ENCODE measurements at places on chromosomes 1 and 21. TPM values are rescaled to one million over a fixed set of nuclear protein-coding genes. Genes with fewer than 3 reads are reported as not detected.

SELENBP1 gene
- total RNA-seq, result 18.0 TPM

- no peaks in the 10 kb centered on the region for H3K4me1 ChIP-seq
- no peaks in the 10 kb centered on the region for H3K36me3 ChIP-seq
- no peak overlapping the region for H3K27ac ChIP-seq
Observed at GRCh38 chr1:167974698-167975097, 37.8 kb upstream of the MPC2 start.

- no peak for DNase-seq
- no peak overlapping the region for H3K4me3 ChIP-seq
- H3K4me1 ChIP-seq, result no peaks in the 10 kb centered on the region
- H3K27ac ChIP-seq, result no peak overlapping the region
- peaks cover 11% of the 10 kb centered on the region for H3K27me3 ChIP-seq
Observed at GRCh38 chr21:43195121-43196021, 26.6 kb downstream of the CRYAA start.

GRCh38 chr1:240337781-240338180 is 246.1 kb downstream of the FMN2 start:
- no peak overlapping the region for H3K4me3 ChIP-seq
- H3K27ac ChIP-seq, result no peak overlapping the region
- H3K27me3 ChIP-seq, result no peaks in the 10 kb centered on the region

SLC66A1 gene
- 17.6 TPM for total RNA-seq

DNA sequence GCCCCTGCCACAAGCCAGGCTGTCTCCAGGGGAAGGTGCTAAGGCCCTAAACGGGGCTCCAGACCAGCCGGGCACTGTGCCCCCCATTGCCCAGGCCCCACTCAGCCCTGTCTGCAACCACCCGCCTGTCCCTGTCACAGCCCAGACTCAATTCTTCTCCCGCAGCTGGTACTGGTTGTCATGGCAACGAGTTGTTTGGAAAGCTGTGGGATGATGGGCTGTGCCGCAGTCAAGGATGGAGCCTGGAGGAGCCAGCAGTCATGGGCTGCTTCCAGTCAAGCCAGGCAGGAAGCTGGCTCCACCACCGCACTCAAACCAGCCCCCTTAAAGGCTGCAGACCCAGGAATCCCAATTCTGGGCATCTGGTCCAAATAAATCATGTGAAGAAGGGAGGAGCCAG is 4.2 kb downstream of the SPOCD1 start:
- H3K27me3 ChIP-seq, result no peaks in the 10 kb centered on the region
- no peaks in the 10 kb centered on the region for H3K36me3 ChIP-seq
- peaks cover 3% of the 10 kb centered on the region for H3K4me1 ChIP-seq
- H3K4me3 ChIP-seq, result no peak overlapping the region
- no peak for DNase-seq
- H3K27ac ChIP-seq, result no peak overlapping the region

GRCh38 chr1:65832296-65832695 is 39.6 kb downstream of the PDE4B start:
- DNase-seq, result no peak
- H3K36me3 ChIP-seq, result no peaks in the 10 kb centered on the region
- no peak overlapping the region for H3K27ac ChIP-seq

- no peaks in the 10 kb centered on the region for H3K4me1 ChIP-seq
- DNase-seq, result no peak
- no peaks in the 10 kb centered on the region for H3K27me3 ChIP-seq
- no peak overlapping the region for H3K4me3 ChIP-seq
- no peak overlapping the region for H3K27ac ChIP-seq
Observed at GRCh38 chr21:44630440-44630839, 3.5 kb downstream of the KRTAP10-9 start.

- peak overlapping the region; percentile 49 for H3K4me3 ChIP-seq
- no peak overlapping the region for H3K27ac ChIP-seq
- DNase-seq, result peak; percentile 17
- H3K4me1 ChIP-seq, result peaks cover 7% of the 10 kb centered on the region
- no peaks in the 10 kb centered on the region for H3K36me3 ChIP-seq
- peaks cover 6% of the 10 kb centered on the region for H3K27me3 ChIP-seq
Observed at GRCh38 chr1:41661428-41662060, 177.1 kb upstream of the EDN2 start.

- DNase-seq, result no peak
- H3K36me3 ChIP-seq, result no peaks in the 10 kb centered on the region
- H3K27ac ChIP-seq, result no peak overlapping the region
- peaks cover 7% of the 10 kb centered on the region for H3K4me1 ChIP-seq
- H3K4me3 ChIP-seq, result no peak overlapping the region
Observed at GRCh38 chr1:41740630-41741239, 178.0 kb downstream of the HIVEP3 start.

- H3K27me3 ChIP-seq, result no peaks in the 10 kb centered on the region
- H3K27ac ChIP-seq, result peak overlapping the region; percentile 98
- DNase-seq, result no peak
Observed at GRCh38 chr21:36477001-36477400, 2.9 kb downstream of the CLDN14 start.

CRNN gene
- not detected for total RNA-seq

LYPD8 gene
- total RNA-seq, result not detected

DNA sequence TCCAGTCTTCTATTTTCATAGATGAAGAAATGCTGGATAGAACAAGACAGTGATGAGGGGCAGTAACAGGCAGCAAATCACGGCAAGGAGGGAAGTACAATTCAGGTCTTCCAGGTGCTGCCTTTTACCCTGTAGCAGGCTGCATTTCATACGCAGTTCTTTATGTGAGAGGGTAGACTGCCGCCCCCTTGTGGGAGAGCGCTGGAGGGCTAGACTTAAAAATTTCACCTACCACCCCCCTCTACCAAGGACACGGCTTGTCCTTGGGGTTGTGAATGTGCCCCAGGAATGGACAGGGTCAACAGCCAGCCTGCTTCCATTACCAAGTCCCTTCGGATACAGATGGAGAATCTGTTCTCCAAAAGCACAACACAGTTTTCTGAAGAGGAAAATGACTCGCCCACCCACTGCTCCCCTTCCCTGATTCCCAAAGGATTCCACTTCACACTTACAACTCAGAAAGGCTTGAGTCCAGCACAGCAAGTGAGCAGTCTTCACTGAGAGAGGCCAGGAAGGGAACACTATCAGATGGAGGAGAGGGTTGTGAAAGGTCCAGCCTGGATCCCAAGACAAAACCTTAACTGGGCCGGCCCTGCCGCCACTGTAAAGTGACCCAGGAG is 7.4 kb downstream of the WDR77 start:
- DNase-seq, result peak; percentile 29
- no peaks in the 10 kb centered on the region for H3K4me1 ChIP-seq
- H3K27me3 ChIP-seq, result no peaks in the 10 kb centered on the region
- H3K36me3 ChIP-seq, result peaks cover 17% of the 10 kb centered on the region
- H3K4me3 ChIP-seq, result no peak overlapping the region
- no peak overlapping the region for H3K27ac ChIP-seq

- H3K27me3 ChIP-seq, result no peaks in the 10 kb centered on the region
- no peak overlapping the region for H3K4me3 ChIP-seq
- DNase-seq, result peak; percentile 58
- H3K27ac ChIP-seq, result no peak overlapping the region
Observed at GRCh38 chr1:9717193-9718005, 65.9 kb downstream of the PIK3CD start.

DNA sequence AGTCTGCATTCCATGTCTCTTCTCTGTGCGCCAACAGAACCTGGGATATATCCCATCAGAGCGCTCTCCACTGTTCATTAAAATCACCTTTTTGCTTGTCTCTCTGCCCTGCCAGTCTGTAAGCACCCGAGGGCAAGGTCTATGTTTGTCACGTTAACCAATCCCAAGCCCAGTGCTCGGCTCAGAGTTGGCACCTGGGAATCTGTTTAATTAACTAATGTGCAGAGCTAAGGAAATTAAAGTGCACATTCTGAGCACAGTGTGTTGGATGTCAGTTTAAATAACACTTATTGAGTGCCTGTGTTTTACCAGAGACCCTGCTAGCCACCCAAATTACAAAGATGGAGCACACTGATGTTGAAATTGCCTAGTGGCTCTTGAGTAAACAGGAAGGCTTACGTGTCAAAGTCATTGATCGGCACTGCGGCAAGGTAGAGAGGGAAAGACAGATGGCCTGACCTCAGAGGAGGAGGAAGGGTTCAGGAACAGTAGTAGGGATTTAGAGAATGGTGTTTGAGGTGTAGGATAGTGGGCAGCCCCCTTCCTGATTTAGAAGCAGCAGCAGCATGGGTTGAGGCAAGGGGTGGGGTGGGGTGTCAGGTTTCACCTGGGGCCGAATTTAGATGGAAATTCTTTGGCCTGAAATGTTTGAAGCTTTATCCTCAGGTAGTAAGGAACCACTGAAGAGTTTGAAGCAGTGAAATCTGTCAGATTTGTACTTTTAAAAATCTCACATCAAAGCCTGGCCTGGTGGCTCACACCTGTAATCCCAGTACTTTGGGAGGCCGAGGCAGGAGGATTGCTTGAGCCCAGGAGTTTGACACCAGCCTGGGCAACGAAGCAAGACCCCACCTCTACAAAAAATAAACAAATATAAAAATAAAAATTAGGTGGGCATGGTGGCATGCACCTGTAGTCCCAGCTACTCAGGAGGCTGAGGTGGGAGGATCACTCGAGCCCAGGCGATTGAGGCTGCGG is 7.7 kb downstream of the ARMH1 start:
- H3K4me3 ChIP-seq, result no peak overlapping the region
- no peaks in the 10 kb centered on the region for H3K36me3 ChIP-seq
- H3K27ac ChIP-seq, result no peak overlapping the region
- peaks cover under 1% of the 10 kb centered on the region for H3K4me1 ChIP-seq
- DNase-seq, result no peak
- no peaks in the 10 kb centered on the region for H3K27me3 ChIP-seq

TPTE gene
- total RNA-seq, result not detected

DNA sequence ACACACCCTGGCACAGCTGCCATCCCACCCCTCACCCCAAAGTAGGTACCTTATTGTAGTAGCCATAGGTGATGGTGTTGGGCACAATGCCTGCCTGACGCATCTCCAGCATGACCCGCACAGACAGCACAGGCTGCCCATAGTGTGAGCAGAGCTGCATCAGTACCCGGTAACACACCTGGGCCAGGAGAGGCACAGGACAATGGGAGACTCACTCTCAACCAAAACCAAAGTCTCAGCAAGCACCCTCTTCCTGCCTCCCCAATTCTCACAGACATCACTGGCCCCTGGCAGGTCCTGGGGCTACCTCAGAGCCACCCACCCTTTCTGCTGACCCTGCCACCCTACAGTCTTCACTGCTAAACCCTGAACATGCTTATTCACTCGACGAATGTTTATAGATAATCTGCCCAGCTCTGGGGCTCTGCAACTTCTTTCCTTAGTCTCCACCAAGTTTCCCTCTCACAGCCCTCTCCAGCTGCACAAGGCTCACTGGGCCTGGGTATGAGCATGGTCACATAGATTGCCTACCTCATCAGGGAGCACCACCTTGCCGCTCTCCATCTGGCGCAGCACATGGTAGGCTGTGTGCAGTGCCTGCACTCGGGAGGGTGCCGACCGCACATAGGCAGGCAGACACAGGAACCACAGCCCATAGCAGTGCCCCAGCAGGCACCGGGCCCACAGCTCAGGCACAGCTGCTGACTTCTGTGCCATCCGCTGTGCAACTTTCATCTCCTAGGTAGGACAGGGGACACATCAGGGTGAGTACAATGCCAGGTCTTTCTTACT is 10.3 kb downstream of the DENND4B start:
- H3K27ac ChIP-seq, result no peak overlapping the region
- DNase-seq, result no peak
- H3K36me3 ChIP-seq, result peaks cover 5% of the 10 kb centered on the region
- no peaks in the 10 kb centered on the region for H3K4me1 ChIP-seq

DNA sequence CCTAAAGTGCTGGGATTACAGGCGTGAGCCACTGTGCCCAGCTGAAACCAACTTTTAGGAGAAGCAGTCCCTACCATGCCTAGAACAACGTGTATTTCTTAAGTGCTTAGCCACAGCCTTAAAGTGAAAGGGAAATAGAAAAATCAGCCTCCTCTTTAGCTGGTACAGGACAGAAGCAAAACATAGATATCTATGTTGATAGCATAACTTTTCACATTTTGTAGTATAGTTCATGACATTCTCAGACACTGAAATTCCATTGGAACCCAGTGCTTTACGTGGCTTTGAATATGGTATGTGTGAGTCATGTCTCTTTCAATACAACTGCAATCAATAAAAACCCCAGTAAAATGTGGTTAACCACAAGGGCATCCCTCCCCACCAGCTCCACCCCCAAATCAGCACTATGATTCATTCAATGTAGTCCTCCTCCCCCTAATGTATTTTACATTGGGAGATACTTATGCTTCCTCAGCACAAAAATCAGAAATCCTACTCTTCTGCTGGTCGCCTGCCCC is 32.1 kb downstream of the TGFB2 start:
- H3K27me3 ChIP-seq, result no peaks in the 10 kb centered on the region
- H3K4me1 ChIP-seq, result peaks cover 47% of the 10 kb centered on the region
- no peak overlapping the region for H3K4me3 ChIP-seq
- H3K36me3 ChIP-seq, result no peaks in the 10 kb centered on the region
- DNase-seq, result peak; percentile 88
- peak overlapping the region; percentile 72 for H3K27ac ChIP-seq

DNA sequence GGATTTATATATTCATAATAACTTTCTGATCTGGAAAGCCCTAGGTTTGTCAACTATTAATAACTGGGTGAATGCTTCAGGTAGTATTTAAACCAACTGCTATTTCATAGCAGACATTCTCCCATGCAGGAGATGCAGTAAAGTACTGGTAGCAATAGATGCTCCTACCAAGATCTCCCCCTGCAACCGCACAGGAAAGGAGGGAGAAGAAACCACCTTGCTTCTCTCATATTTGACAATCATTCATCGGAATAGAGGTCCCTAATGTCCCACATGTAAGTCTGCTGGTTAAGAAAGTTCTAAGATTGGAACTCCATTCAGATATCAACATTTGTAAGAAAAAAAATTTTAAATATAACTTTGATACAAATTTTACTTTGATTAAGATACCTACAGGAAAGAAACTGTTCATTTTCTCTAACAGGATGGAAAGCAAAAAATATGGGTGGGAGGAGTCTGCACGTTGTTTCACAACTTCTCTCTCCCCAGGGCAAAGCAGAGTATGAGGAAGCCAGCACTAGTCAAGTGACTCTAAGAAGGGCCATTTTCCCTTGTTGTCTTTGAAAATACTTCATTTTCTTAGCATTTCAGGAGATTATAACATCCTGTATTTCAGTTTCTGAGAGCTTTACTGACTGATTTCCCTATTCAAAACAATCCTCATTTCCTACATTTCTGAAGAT is at the start of gene PYHIN1:
Gene PYHIN1, plus strand, starts transcription at position 498 of the 683 bp plus-strand sequence. CDS start 5,359 bp downstream, outside the sequence.
- H3K36me3 ChIP-seq, result no peaks in the 10 kb centered on the region
- H3K27ac ChIP-seq, result no peak within 1 kb of the TSS
- H3K27me3 ChIP-seq, result no peaks in the 10 kb centered on the region
- no peak within 1 kb of the TSS for H3K4me3 ChIP-seq
- DNase-seq, result no peak

GRCh38 chr21:33391656-33392055 is 11.6 kb upstream of the IFNGR2 start:
- H3K27me3 ChIP-seq, result no peaks in the 10 kb centered on the region
- H3K4me1 ChIP-seq, result no peaks in the 10 kb centered on the region
- DNase-seq, result no peak
- H3K4me3 ChIP-seq, result no peak overlapping the region

VWA1 gene
- total RNA-seq, result 6.1 TPM

NTRK1 gene
- total RNA-seq, result not detected

- no peak overlapping the region for H3K27ac ChIP-seq
- no peak for DNase-seq
- no peaks in the 10 kb centered on the region for H3K36me3 ChIP-seq
- no peak overlapping the region for H3K4me3 ChIP-seq
- H3K4me1 ChIP-seq, result no peaks in the 10 kb centered on the region
Observed at GRCh38 chr1:215417122-215417521, 150.0 kb upstream of the KCTD3 start.

All from endothelial cell of umbilical vein (primary cell).